ENCODE measurements at places on chromosomes 7 and 10. TPM values are rescaled to one million over a fixed set of nuclear protein-coding genes. Genes with fewer than 3 reads are reported as not detected.

The MGMT gene
- 11.2 TPM for total RNA-seq

The GRID1 gene
- not detected for total RNA-seq

The GRK5 gene
- 1.2 TPM for total RNA-seq

The PLEKHA8 gene
- 11.7 TPM for total RNA-seq

The PLAC9 gene
- 0.50 TPM for total RNA-seq

All from mammary epithelial cell (primary cell).